ENCODE measurements at places on chromosomes 6 and 20.

- no peak for DNase-seq
Measured at GRCh38 chr6:1641343-1641885, 31.7 kb downstream of the FOXC1 start.

- DNase-seq, result no peak
Measured at GRCh38 chr6:93817937-93818336, 398.6 kb upstream of the EPHA7 start.

DNA sequence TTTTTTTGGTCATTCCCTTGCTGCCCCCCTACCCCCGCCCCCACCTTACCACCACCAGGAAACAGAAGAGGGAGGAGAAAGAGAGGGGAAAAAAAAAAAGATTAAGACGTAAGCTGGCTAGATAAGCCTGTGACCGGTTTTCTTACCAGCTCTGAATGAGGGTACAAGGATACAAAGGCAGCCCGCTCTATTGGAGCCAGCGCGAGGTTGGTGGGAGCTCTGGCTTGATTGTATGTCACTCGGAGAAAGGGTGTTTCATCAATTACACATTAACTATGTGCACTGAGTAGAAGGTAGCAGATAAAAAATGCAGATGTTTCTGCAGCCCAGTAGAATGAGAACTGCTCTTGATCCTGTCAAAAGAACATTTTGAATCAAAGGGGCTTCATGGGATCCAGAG is 28.6 kb upstream of the OLIG3 start:
- no peak for DNase-seq

DNA sequence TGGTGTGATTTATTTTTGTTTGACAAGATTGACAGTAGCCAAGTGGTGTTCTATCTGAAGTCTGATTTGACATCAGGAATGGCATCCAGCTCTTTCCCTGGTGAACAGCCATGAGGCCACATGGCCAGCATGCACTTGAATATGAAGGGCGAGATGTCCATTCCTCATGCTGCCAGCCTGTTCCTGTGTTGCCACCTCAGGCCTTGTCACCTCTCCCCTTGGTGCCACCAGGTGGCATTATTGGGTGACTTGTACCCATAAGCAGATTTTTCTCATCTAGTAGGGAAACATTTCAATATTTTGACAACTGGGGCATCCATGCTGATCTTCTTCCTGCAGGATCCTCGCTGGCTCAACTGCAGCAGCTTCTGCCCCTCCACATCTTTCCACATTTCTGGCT is 199.1 kb downstream of the ERMARD start:
- DNase-seq, result peak; percentile 37

- no peak for DNase-seq
Measured at GRCh38 chr6:170256641-170257040, 34.2 kb downstream of the DLL1 start.

DNA sequence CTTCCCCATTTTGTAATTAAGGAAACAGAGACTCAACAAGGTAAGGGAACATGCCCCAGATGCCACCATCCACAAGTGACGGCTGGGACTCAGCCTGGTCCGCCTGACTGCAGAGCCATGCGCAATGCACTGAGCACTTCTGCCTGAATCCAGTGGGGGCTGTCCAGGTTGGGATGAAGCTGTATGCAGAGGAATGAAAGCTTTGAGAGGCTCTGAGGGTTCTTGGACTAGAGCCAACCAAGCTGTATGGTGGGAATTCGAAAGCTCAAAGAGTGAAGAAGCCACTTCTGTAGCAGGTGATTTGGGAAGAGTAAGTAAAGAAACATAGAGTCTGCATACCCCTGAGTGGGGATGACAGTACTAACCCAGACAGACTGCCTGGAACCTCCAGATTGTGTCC is 127.6 kb upstream of the AKAP12 start:
- DNase-seq, result no peak

DNA sequence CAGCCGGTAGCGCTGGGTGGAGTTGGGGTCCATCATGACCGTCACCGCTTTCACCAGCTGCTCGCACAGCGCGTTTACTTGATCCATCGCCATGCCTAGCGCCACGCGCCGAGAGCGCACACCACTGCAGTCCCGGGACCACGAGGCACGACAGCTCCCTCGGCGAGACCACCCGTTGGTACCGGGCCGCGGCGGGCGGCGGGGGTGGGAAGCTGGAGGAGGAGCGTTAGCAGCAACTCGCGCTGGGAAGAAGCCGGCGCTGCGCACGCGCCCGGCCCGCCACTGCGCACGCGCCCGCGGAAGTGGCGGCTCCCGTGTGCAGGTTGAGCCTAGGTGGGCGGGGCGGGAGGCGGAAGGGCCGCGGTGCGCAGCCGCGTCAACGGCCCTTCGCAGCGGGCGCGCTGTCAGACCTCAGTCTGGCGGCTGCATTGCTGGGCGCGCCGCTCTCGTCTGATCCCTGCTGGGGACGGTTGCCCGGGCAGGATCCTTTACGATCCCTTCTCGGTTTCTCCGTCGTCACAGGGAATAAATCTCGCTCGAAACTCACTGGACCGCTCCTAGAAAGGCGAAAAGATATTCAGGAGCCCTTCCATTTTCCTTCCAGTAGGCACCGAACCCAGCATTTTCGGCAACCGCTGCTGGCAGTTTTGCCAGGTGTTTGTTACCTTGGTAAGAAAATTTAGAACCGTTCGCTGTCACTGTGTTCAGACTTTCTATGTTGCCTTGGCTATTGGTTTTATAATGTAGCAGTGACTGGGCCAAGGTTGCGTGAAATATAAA is at the start of the genes POLH and XPO5:
TSS of gene POLH (plus strand) at position 414 of the 780 bp plus-strand sequence. CDS start 6,135 bp downstream, outside the sequence.
TSS of gene XPO5 (minus strand) at position 267 of the 780 bp plus-strand sequence. CDS start at position 93, 174 bp downstream.
- DNase-seq, result peak; percentile 92

DNA sequence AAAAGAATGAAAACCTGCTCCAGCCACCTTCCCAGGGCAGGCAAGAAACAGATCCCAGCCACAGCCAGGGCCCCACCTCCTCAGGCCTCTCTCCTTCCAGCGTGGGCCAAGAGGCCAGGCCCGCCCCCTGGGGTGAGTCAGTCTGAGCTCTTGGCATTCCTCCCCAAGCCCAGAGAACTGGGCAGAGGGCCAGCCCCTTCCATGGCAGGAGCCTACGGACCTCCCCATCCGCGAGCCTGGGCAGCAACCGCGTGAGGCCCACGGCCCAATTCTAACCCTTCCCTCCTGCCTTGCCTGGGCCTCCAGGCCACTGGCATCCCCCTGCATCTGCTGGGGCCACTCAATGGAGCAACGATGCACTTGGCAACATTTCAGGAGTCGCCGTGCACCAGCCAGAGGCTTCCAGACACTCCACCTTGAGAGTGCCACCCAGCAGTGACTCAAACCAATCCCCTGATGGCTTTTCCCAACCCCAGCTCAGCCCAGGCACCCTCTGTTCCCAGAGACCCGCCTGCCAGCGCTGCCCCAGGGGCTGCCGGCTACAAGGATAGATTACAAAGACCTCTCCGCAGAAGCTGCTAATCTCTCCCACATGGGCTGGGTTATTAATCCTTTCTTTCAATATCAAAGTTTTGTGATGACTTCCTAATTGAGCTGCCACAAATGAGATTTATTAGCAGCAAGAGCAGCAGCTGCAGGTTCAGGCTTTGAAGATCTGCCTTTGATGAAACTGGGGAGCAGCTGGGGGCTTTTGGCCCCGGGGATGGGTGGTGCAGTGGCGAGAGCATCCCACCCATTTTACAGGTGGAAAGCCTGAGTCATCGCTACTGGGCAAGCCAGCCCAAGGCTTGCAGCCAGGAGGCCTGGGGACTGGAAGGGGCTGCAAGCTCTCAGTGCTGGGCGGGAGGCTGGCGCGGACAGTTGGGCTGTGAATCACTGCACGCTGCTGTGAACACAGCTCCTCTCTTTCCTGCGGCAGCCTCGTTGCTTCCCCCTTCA is 85.7 kb downstream of the NFATC2 start:
- DNase-seq, result no peak

GRCh38 chr6:118826096-118826495 is 67.9 kb upstream of the ASF1A start:
- no peak for DNase-seq

DNA sequence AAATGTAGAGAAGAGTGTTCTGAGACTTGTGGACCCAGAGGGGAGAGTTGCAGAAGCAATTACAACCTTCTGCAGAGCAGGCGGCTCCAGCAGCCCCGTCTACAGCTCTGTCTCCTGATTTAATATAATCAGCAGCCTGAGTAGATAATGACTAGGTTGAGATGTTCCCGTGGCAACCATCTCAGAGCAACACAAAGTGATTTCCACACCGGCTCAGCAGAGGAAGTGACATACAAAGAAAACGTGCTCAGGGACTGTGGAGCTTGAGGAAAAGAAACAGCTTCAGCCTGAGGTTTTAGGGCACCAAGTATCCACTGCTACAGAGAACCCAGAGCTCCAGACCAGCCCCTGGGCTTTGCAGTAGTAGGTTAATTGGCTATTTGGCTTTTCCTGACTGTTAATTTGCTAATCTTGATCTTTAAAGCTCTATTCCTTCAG is 136.4 kb downstream of the MTFR2 start:
- DNase-seq, result no peak

GRCh38 chr6:89184344-89184743 is 32.8 kb downstream of the GABRR1 start:
- no peak for DNase-seq

GRCh38 chr6:80335121-80335531 is 228.7 kb downstream of the BCKDHB start:
- no peak for DNase-seq

- DNase-seq, result no peak
Measured at GRCh38 chr6:136962661-136963060, 40.6 kb downstream of the SLC35D3 start.

DNA sequence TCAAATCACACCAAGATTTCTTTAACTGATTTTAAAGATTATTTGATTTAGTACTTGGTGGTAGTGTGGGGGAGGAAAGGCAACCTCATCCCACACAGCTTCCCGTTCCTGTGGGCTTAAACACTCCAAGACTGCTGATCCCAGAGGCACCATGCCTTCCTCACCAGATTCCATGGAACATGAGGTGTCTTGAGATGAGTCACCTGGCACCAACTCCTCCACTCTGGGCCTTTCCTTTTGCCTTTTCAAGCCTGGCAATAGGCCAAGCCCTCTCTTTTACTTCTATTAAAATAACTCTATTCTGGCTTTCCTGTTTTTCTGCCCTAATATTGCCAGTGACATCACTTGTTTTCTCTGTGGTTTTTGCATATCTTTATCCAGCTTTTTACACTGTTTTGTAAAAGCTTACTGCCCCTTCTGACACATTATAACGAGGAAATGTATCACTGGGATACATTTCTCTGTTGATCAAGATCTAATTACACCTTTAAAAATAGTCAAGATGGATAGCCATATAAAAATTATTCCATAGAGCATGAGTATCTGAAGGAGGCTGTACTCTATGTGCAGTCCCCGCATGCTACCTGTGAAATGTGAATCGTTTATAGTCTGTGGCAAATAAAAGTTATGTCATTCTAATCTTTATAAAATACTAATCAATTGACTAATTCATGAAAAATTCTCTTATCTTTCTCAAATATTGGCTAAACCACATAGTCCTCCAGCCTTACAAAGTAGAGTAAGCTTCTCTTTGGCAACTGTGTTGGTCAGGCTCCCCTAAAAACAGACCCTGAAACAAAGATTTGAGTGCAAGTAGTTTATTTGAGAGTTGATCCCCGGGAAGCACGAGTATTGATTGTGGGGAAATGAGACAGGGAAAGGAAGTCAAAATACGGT is 257.8 kb upstream of the KCNQ5 start:
- no peak for DNase-seq

GRCh38 chr20:59385038-59385437 is 84.6 kb downstream of the EDN3 start:
- no peak for DNase-seq

DNA sequence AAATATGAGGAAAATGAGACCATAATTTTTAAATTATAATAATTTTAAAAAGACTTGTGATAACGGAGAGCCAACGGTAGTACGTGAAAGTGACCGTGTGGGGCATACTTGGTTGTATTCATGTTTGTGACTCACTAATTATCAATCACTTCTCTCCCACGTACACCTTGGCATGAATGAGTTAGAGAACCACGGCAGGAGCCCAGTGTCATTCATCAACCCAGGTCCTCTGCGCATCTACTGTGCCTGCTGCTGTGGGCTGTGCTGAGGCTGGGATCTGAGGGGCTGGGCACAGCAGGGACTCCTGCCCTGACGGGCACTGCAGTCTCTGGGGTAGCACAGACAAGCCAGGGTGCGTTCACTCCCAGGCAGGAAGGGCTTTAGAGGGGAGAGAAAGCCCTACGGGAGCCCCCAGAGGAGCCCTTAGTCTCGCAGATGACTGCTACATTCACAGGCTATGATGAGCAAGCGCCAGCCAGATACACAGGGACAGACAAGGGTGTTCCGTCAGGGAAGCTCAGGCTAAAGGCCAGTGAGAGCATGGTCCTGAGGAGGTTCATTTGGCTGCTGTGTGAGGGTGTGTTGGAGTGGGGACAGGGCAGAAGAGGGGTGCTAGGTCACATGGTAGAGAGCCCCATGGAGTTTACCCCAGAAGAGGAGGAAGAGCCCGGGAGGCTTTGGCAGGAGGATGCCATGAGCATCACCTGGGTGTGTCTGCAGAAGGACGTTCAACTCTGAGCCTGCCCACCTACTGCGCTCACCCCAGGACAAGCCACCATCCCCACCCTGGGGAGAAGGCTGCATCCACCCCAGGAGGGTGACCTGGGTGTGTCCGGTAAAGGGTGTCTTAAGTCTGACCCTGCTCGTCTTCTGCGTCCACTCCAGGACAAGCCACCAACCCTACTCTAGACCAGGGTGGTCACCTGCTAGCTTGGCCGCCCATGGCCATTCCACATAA is 8.2 kb upstream of the RPS6KA2 start:
- no peak for DNase-seq

GRCh38 chr6:147564556-147564955 is 56.1 kb downstream of the SAMD5 start:
- no peak for DNase-seq

DNA sequence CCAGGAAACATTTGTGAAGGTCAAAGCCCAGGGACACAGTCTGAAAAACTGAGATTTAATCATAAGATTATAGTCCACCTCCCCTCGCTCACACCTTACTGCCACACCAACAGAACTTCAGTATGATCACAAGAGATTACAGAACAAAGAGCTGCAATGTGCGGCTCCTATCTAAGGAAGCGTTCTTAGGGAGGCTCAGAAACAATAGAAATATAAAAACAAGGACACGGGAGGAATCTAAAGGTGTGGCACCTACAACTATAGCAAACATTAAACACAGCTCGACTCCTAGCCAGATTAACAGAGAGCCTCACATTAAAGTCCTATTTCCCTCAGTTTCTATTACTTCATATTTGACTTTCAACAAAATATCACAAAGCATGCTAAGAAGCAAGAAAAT is 40.4 kb upstream of the THEMIS start:
- DNase-seq, result no peak
